ENCODE measurements at places on chromosomes 2 and 18. TPM values are rescaled to one million over a fixed set of nuclear protein-coding genes. Genes with fewer than 3 reads are reported as not detected.

The ELMOD3 gene
- 7.1 TPM for total RNA-seq

The KCNK3 gene
- total RNA-seq: 7.2 TPM

The ESPNL gene
- total RNA-seq: not detected

GRCh38 chr2:112614201-112614840 is 29.9 kb downstream of the CHCHD5 start:
- H3K36me3 ChIP-seq: no peaks in the 10 kb centered on the region
- no peak overlapping the region for H3K27ac ChIP-seq
- DNase-seq: no peak
- no peak overlapping the region for H3K4me3 ChIP-seq
- no peaks in the 10 kb centered on the region for H3K4me1 ChIP-seq

DNA sequence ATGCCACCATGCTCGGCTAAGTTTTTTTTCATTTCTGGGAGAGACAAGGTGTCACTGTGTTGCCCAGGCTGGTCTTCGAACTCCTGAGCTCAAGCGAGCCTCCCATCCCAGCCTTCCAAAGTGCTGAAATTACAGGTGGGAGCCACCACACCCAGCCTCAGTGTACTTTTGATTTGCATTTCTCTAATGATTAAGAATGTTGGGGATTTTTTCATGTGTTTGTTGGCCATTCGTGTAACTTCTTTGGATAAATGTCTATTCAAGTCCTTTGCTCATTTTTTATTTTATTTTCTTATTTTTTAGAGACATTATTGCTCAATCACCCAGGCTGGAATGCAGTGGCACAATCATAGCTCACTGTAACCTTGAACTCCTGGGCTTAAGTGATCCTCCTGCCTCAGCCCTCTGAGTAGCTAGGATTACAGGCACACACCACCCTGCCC is 73.1 kb downstream of the TMEM185B start:
- H3K4me3 ChIP-seq: no peak overlapping the region
- DNase-seq: no peak
- no peak overlapping the region for H3K27ac ChIP-seq
- no peaks in the 10 kb centered on the region for H3K4me1 ChIP-seq
- no peaks in the 10 kb centered on the region for H3K27me3 ChIP-seq

DNA sequence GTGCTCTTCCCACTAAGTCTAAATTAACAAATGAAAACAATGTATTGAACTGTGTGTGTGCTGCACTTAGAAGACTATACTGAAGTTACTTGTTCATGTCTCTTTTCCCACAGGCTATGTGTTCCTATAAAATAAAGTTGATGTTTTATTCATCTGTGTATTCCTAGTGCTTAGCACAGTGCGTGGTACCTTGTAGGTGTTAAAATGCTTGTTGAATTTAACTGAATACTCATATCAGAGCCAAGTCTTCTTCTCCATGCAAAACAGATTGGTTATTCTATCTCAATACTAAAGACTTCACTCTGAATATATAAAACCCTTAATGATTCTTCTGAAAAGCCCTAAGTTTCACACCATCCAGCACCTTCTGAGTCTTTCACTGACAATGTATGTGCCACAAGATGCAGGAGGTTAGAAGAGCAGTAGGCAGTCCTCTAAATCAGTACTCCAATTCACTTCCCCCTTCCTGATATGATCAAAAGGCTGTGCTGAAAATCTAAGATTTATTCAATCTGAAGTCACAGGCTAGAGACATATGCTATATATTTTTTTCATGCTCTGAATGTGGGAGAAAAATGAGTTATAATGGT is 231.7 kb upstream of the CCDC150 start:
- no peak overlapping the region for H3K4me3 ChIP-seq
- no peaks in the 10 kb centered on the region for H3K36me3 ChIP-seq
- no peak for DNase-seq
- H3K27me3 ChIP-seq: no peaks in the 10 kb centered on the region

DNA sequence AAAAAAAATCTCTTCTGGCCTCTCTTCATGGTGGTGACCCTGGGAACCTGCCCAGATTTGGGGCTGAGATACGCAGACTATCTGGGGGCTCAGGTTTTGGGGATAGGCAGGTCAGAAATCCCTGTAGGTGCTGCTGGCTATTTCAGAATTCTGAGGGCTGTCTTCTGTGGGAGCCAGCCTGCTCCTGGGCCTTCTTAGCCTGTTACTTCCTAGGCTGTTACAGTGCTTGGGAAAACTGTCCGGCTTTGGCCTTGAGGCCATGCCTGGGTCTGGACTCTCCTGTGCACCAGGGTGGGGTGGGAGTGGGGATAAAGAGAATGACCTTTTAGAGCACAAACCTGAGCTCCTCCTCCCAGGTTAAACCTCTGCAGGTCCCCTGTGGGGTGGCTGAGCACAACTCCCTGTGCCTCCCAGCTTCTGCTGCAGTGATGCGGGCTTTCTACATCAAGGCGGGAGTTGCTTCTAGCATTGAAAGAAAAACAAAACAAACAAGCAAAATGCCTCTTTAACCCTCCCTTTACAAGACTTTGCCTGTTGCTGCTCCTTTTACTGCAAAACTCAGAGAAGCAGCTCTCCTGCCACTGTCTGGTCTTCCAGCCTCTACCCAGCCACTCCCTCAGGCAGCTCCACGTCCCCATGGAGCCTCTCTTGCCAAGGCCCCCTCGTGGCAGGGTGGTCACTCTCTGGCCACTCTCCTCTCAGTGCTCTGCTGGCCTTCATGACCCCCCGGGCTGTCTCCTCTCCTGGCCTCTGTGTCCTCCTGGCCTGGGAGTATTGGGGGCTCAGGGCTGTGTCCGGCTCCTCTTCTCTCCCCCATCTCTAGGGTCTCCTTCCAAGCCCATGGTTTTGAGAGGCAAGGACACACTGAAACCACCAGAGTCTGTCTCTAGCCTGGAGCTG is 293.0 kb upstream of the HS6ST1 start:
- H3K4me1 ChIP-seq: no peaks in the 10 kb centered on the region
- H3K4me3 ChIP-seq: no peak overlapping the region
- H3K27ac ChIP-seq: no peak overlapping the region
- H3K36me3 ChIP-seq: no peaks in the 10 kb centered on the region
- DNase-seq: no peak
